Epithelial cell of proximal tubule (primary cell): ENCODE measurements at places on chromosomes 7 and 10. TPM values are rescaled to one million over a fixed set of nuclear protein-coding genes. Genes with fewer than 3 reads are reported as not detected.

ZNF503 gene
- total RNA-seq: 8.5 and 9.6 TPM in 2 replicates

MINDY4 gene
- total RNA-seq: 3.8 and 5.2 TPM in 2 replicates

LRMDA gene
- total RNA-seq: 0.75 and 7.2 TPM in 2 replicates

MEIG1 gene
- not detected in 2 replicates for total RNA-seq

CYP3A4 gene
- not detected in 2 replicates for total RNA-seq

LIPN gene
- not detected in 2 replicates for total RNA-seq

CPA2 gene
- 0.14 TPM in 1 of 2 replicates, not detected in the other for total RNA-seq
